Stimulated activated CD4-positive, alpha-beta T cell treated with anti-CD3 and anti-CD28 coated beads, Interleukin-4, amount 100 ng/mL, for 1 hour (primary cell): ENCODE measurements at places on chromosomes 16 and 17.

- no peak for DNase-seq
These were observed 85.2 kb upstream of the HSBP1 start for GRCh38 chr16:83722456-83723183.

- DNase-seq = no peak
These were observed 800 bp downstream of the NOD2 start for GRCh38 chr16:50694206-50694605.

- no peak for DNase-seq
These were observed 18.6 kb downstream of the FLOT2 start for GRCh38 chr17:28878981-28879380.

DNA sequence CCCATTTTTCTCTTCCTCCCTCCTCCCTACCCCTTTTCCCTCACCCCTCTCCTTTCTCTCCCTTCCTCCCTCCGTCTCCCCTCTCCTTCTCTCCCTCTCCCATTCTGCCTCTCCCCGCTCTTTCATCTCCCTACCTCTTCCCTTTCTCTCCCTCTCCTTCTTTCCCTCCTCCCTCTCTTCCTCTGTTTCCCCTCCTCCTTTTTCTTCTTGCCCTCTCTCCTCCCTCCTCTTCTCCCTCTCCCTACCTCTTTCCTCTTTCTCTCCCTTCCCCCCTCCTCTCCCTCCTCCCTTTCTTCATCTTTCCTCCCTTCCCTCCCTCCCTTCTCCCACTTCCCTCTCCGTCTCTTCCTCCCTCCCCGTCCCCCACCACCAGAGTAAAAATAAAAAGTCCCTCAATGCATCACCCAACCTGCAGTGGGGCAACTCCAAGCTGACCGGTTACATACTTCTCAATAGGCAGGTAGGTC, 10.4 kb downstream of the CHD9NB start:
- no peak for DNase-seq

- DNase-seq = no peak
These were observed 8.4 kb upstream of the GHDC start for GRCh38 chr17:42202696-42203095.

GRCh38 chr17:75345514-75346167, 56.4 kb upstream of the SLC25A19 start:
- peak; percentile 33 for DNase-seq

DNA sequence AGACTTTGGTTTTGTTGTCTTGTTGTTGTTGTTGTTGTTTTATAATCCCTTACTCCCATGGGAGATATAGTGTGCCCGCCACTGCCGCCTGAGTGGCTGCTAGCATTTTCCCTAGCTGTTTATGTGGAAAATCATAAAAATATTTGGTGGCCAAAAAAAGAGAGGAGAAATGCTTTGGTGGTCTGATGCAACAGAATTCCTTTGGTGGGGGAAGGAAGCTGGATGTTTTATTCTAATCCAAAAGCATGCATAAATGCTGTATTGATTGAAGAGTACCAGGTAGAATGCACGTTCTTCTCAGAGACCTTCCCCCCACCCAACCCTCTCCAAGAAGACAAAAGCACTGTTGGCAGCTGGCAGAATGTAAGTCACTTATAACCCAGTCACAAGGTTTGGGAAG, 93.2 kb downstream of the C17orf67 start:
- no peak for DNase-seq

- DNase-seq = no peak
These were observed 225.7 kb downstream of the C16orf78 start for GRCh38 chr16:49599281-49599680.

DNA sequence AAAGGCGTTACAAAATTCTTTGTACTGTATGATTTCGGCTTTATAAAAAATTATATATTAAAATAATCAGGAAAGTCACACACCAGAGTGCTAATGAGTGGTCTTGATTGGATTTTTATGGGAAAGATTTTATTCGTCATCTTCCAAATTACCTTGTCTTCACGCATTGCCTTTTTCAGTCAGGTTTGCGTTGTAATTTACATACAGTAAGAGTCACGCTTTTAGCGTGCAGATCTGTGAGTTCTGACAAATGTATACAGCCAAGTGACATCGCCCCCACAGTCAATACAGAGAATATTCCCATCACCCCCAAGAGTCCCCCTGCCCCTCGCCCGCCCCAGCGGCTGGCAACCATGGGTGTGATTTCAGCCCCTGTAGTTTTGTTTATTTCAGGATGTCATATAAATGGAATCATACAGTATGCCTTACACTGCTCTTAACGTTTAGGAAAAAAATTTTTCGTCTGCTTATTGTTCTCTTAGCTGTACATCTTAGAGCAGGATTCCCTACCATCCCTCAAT, 157.7 kb downstream of the CMIP start:
- DNase-seq = no peak

DNA sequence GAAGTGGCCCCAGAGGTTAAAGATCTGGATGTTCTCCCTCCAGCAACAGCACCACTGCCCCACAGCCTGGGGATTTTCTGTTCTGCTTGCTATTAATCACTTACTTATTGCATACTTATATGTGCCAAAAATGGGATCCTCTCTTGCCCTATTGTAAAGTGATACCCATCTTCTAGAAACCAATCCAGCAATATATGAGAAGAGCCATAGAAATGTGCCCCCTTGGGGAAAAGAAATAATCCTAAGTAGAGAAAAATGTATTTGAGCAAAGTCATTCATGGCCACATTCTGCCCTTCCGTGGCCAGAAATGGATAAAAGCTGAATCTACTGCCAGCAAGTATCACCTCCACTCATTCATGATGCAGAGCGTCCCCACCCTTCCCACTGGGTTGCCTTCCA, 20.9 kb downstream of the SOST start:
- no peak for DNase-seq

DNA sequence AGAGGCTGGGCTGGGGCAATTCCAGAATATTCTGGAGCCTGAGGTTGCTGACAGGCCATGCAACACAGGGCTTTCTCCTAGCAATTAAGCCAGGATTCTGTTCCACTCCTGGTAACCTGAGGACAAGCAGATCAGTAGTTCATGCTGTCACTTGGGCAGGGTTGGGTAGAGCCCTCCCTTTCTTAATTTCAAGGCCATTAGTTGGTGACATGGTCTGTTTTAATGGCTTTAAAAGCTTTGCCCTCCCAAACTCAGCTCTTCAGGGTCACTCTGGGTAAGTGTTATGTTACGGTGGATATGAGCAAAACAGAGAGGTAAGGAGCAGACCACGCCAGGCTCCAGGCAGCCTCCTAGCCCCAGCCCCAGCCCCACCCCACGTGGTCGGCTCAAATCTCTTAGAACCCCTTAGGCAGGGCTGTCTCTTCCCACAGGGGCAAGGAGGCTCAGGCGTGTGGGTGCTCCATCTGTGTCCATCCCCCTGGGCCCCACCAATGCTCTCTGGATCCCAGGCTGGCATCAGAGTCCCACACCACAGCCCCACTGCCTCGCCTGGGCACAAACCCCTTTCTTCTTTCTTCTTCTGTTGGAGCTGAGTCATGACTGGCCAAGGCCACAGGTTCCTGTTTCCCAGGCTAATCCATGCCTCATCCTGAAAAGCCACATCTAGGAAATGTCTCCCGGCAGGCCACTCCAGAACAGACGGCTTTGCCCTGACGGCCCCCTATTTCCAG, 27.5 kb downstream of the CEP295NL start:
- no peak for DNase-seq
